ENCODE measurements at places on chromosomes 16 and 17. TPM values are rescaled to one million over a fixed set of nuclear protein-coding genes. Genes with fewer than 3 reads are reported as not detected.

DNA sequence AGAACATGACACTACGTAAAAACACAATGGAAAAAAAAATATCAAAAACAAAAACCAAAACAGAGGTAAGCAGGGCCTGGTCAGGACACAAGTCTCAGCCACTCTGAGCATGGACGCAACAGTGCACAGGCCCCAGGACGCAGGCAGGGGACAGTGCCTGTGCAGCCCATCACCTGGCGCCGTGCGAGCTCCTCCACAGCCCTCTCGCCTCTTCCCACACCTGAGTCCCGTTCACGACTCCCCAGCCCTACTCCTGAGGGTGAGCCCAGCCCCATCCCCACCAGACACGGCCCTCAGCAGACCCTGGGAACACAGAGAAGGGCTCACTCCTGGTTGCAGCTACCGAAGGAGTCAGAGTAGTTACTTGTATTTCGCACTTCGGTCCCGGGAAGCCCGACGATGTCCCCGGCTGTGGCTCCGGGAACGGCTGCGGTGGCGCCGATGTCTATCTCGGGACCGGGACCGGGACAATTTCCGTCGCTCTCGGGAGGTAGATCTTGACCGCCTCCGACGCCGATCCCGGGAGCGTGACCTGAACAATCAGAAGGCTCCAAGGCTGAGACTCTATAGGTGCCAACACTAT, 9.4 kb downstream of the HBQ1 start:
- DNase-seq, result no peak
- peaks cover 29% of the 10 kb centered on the region for H3K36me3 ChIP-seq
- no peaks in the 10 kb centered on the region for H3K27me3 ChIP-seq
- no peak overlapping the region for H3K27ac ChIP-seq

GRCh38 chr16:60414613-60415012, 1621.6 kb downstream of the CDH8 start:
- H3K4me3 ChIP-seq, result no peak overlapping the region
- no peak for DNase-seq
- H3K27ac ChIP-seq, result no peak overlapping the region
- no peaks in the 10 kb centered on the region for H3K36me3 ChIP-seq
- H3K27me3 ChIP-seq, result no peaks in the 10 kb centered on the region

DNA sequence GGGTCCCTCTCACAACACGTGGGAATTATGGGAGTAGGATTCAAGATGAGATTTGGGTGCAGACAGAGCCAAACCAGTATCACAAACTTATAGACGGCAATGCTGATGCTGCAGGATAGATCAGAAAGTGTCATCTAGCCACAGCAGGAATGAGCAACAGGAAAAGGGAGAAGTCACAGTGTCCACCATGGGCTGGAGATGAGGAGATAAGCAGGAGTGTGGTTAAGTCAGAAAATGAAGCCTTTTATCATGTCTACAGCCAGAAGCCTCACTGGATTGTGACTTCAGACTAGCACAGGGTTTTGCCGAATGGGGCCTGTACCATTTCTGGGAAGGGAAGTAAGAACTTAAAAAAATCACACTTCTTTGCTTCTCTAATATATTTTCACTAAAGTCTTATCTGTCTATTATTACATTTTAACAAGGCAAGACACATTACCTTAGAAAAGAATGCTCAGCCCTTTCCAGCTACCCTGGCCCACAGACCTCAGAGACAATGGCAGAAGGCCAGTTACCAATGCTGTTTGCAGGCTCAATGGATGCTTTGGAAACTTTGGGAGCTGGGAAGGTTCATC, 490.2 kb upstream of the SALL1 start:
- peaks cover 9% of the 10 kb centered on the region for H3K27me3 ChIP-seq
- no peak for DNase-seq
- H3K36me3 ChIP-seq, result no peaks in the 10 kb centered on the region
- H3K4me1 ChIP-seq, result no peaks in the 10 kb centered on the region
- H3K27ac ChIP-seq, result no peak overlapping the region

DNA sequence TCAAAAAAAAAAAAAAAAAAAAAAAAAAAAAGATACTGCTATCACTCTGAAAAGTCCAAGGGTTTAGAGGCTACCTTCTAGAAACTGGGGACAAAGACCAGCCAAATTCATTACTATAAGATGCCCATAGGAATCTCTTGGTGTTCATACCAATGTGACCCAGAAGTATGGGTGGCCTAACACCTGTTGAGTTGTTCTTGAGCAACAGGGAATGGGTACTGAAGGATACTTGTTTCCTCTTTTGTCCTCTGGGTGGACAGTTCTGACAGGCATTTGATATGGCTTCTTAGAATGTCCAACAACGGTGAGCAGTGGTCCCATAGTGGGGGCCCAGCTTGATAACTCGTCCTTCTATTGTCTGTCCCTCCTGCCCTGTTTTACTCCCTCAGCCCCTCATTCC, 141.4 kb upstream of the PLEKHM1 start:
- no peak overlapping the region for H3K4me3 ChIP-seq
- H3K27ac ChIP-seq, result no peak overlapping the region
- H3K27me3 ChIP-seq, result no peaks in the 10 kb centered on the region
- peaks cover 6% of the 10 kb centered on the region for H3K4me1 ChIP-seq
- peaks cover 2% of the 10 kb centered on the region for H3K36me3 ChIP-seq

DNA sequence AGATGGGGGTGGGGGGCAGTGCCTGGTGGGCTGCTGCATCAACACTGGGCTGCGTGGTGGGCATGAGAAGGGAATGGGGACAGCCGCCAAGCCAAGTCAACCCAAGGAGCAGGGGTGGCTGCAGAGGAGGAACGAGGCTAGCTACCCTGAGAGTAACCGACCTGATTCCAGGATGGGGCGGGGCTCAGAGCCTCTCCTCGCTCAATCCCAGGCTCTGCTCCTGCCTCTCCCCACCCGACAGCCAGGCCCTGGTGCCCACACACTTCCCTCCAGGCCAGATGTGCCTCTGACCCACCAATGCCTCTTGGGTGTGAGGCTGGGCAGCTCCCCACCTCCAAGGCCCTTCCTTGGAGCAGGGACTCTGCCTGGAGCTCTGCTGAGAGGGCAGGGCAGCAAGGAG, 2.7 kb downstream of the NPTX1 start:
- no peak for DNase-seq
- no peak overlapping the region for H3K4me3 ChIP-seq
- H3K27me3 ChIP-seq, result peaks cover 45% of the 10 kb centered on the region
- peaks cover 19% of the 10 kb centered on the region for H3K4me1 ChIP-seq
- no peaks in the 10 kb centered on the region for H3K36me3 ChIP-seq

DNA sequence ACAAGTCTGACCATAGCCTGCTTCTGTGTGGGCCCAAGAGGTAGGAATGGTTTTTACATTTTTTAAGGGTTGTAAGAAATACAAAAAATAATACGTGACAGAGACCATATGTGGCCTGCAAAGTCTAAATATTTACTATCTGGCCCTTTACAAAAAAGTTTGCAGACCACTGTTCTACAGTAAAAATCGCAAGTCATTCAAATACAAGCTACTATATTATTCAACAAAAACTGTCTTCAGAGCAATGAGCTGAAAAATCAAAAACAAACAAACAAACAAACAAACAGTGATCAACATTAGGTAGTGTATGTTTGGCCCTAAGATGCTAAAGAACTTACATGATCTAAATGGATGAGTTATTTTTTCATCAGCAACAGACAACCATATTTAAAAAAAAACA, 32.5 kb downstream of the IKZF3 start:
- no peak for DNase-seq
- no peaks in the 10 kb centered on the region for H3K27me3 ChIP-seq
- H3K36me3 ChIP-seq, result peaks cover 24% of the 10 kb centered on the region
- H3K4me1 ChIP-seq, result peaks cover 51% of the 10 kb centered on the region

- peaks cover 8% of the 10 kb centered on the region for H3K4me1 ChIP-seq
- H3K4me3 ChIP-seq, result no peak overlapping the region
Measured at GRCh38 chr17:48883171-48883570, 9.4 kb upstream of the ATP5MC1 start.

DNA sequence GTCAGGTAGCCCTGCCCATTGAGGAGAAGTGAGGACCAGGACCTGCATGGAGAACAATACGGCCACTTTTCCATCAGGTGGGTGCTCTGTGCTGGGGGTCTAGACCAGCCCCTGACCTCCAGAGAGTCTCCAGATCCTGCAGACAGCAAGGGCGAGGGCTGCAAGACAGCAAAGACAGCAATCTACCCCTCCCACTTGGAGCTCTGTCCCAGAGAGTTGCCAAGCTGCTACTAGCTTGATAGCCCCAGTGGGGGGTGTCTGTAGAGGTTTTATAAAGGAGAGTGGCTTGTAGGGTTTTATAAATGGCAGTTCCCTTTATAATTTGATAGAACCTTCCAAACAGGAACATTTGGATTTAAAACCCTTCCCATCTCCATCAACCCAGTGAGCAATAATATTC, 16.7 kb upstream of the SLFN11 start:
- no peaks in the 10 kb centered on the region for H3K4me1 ChIP-seq
- no peak overlapping the region for H3K4me3 ChIP-seq
- H3K27ac ChIP-seq, result no peak overlapping the region
- H3K36me3 ChIP-seq, result no peaks in the 10 kb centered on the region

DNA sequence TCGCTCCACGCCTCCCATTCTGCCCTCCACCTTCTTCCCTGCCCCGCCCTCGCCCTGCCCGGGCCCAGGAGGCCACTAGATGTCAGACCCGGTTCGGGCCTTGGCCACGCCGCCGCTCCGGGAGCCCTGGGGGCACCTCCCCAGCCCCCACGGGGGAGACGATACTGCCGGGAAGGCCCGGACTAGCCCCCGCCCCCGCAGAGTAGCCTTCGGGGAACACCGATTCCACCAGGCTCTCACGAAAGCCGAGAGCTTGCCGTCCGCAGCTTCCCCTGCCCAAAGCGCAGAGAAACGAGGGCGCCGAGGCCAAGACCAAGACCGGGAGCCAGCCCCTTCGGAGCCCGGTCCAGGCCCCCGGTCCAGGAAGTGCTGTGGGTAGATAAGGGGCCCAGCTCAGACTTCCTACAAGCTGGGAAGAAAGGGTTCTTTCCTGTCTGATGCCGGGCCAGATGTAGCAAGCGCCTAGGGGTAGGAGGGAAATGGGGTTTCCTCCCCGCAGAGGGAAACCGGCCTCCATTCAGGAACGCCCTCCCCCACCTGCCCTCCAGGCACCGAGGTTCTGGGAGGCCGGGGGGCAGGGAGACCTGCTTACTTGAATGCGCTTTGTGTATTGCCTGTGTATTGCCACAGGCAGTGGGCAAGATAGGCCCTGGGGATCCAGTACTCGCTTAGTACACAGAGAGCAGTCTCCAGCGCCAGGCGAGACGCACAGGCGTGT, 806 bp upstream of the CYB561 start:
- H3K36me3 ChIP-seq, result no peaks in the 10 kb centered on the region
- peak overlapping the region; percentile 59 for H3K4me3 ChIP-seq
- peaks cover 4% of the 10 kb centered on the region for H3K27me3 ChIP-seq
- peak overlapping the region; percentile 39 for H3K27ac ChIP-seq
- DNase-seq, result peak; percentile 64

DNA sequence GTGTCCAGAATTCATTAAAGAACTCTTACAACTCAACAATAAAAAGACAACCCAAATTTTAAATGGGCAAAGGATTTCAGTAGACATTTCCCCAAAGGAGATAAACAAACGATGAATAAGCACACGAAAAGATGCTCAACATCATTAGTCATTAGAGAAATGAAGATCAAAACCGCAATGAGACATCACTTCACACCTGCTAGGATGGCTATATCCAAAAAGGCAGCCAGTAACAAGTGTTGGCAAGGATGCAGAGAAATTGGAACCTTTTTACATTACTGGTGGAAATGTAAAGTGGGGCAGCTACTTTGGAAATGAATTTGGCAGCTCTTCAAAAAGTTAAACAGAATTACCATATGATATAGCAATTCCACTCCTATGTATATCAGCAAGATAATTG, 42.0 kb downstream of the PITPNM3 start:
- DNase-seq, result no peak
- H3K36me3 ChIP-seq, result no peaks in the 10 kb centered on the region
- H3K4me1 ChIP-seq, result no peaks in the 10 kb centered on the region

DNA sequence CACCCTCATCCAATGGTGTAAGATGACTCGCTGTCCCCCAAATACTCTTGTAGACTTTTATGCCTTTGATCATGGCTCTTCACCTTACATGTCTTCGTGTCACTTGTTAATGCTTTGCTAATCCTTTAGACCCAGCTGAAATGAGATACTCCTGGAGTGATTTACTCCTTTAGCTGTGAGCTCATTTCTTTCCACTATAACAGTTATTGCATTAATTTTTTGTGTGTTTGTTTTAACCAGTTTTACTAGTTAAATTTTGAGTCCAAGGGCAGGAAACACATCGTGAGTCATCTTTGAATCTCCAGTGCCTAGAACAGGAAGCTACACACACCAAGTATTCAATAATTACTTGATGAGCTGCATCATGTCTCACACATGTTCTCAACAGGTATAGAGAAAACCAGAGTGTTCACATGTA, 6.5 kb upstream of the CTCF start:
- DNase-seq, result peak; percentile 25
- no peaks in the 10 kb centered on the region for H3K27me3 ChIP-seq

DNA sequence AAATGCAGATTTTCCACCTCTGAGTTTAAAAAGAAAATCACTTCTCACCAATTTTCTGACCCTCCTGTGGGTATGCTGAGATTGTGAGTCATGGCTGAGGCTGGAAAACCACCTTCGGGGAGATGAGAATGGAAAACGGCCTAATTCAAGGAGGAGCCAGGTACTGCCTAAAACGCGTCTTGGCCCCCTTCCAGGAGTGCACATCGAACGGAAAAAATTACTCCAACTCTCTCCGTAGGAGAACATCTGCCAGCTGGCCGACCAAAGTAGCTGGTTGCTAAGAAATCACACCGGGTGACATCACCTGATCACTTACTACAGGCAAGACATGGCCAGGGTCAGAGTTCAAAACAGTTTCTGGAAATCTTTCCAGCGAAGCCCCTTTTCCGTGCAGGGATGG, 107.6 kb downstream of the ZNF423 start:
- no peaks in the 10 kb centered on the region for H3K36me3 ChIP-seq
- H3K4me1 ChIP-seq, result no peaks in the 10 kb centered on the region
- H3K27ac ChIP-seq, result no peak overlapping the region

DNA sequence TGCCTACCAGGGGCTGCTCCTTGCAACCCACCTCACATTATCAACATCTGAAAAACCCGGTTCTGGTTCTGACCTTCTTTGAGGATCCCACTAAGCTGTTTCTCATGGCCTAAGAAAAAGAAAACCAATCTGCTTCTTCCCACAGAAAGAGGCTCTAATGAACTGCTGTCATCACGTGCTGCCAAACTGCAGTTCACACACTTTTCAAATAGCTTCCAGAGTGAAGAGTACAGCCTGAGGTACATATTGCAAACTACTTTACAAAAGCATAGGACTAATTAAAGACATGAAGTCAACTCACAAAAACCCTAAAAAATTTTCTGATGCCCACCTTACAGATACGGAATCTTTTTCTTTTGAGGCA, 36.7 kb downstream of the SMG6 start:
- no peak for DNase-seq
- no peaks in the 10 kb centered on the region for H3K27me3 ChIP-seq
- H3K4me3 ChIP-seq, result peak overlapping the region; percentile 94

DNA sequence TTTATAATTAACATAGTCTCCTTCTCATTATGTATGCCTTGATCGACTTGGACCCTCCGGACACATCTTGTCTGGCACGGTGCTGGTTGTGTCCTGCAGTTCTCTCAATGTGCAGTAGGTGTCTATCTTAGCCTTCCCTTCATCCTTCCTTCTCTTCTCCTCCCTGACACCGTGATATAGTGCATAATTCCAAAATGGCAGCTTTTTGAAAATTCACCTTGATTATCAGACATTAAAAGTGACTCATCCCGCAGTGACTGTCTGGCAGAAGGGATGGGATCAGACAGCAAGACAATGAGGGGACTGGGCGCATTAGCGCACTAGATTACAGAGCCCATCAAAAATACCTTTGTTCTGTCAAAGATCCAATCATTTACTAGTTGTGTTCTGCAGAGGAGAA, 70.0 kb upstream of the PMFBP1 start:
- peaks cover 7% of the 10 kb centered on the region for H3K4me1 ChIP-seq
- H3K27ac ChIP-seq, result no peak overlapping the region
- no peaks in the 10 kb centered on the region for H3K27me3 ChIP-seq
- no peak for DNase-seq
- no peaks in the 10 kb centered on the region for H3K36me3 ChIP-seq

CENPN gene
- total RNA-seq, result 64.1 TPM

SNX20 gene
- total RNA-seq, result 45.2 TPM

PRAC2 gene
- total RNA-seq, result not detected

RABEP1 gene
- total RNA-seq, result 39.1 TPM

MAPT gene
- total RNA-seq, result 0.86 TPM
